Osteocyte (in vitro differentiated cells): ENCODE measurements at places on chromosomes 4 and X. TPM values are rescaled to one million over a fixed set of nuclear protein-coding genes. Genes with fewer than 3 reads are reported as not detected.

The TMEM144 gene
- 1.0 and 1.7 TPM in 2 replicates for total RNA-seq

The NR3C2 gene
- total RNA-seq: 0.42 and 0.75 TPM in 2 replicates

The PAGE1 gene
- total RNA-seq: not detected in 2 replicates

The KLB gene
- not detected in 2 replicates for total RNA-seq

The SERTM2 gene
- total RNA-seq: not detected in 2 replicates

The MAGEA9B gene
- total RNA-seq: not detected in 2 replicates

GRCh38 chr4:100248476-100248875 is 58.2 kb upstream of the DDIT4L start:
- DNase-seq: no peak

DNA sequence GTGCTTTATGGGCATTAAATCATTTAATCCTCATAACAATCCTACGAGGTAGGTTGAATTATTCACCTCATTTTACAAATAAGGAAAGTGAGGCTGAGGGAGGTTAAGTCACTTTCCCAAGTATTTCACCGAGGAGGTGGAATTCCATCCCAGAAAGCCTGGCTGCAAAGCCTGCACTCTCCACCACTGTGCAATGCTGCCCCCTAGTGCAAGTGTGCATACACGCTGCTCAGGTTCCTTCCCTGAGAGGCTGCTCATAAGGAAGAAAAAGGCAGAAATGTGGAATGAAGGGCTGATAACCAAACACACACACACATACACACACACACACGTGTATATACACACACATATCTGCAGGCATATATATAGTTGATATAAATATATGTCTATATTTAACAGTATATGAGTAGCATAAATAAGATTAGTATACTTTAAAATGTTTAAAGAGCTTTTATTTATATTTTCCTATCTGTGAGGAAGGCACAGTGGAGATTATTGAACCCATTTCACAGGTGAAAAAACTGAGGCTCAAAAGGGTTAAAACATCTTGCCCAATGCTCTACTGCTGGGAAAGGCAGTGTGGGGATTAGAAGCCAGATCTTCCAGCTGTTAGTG is 714.5 kb upstream of the TENM3 start:
- DNase-seq: peak; percentile 89

DNA sequence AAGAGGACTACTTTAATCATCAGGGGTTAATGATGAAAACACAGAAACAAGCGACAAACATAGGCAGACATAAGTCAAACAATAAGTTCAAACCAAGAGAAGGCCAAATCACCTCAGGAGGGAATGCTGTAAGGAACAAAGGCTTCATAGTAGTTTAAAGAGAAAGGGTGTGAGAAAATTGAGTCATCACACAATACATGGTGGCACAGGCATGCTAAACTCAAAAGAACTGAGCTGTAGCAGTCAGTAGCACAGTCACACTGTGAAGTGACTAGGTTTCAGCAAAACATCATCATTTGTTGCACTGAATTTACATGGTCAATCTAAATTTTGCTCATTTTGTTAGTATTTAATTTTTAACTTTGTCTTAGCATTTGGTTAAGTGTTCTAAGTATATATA is 24.2 kb downstream of the SMC1A start:
- no peak for DNase-seq

- no peak for DNase-seq
Observed at GRCh38 chr4:47719576-47719975, 118.3 kb downstream of the CORIN start.

GRCh38 chr4:22670956-22671355 is 21.8 kb upstream of the GBA3 start:
- DNase-seq: no peak

GRCh38 chr4:93495346-93495745 is 333.2 kb upstream of the ATOH1 start:
- DNase-seq: no peak
